ENCODE measurements at places on chromosomes 3 and 15.

DNA sequence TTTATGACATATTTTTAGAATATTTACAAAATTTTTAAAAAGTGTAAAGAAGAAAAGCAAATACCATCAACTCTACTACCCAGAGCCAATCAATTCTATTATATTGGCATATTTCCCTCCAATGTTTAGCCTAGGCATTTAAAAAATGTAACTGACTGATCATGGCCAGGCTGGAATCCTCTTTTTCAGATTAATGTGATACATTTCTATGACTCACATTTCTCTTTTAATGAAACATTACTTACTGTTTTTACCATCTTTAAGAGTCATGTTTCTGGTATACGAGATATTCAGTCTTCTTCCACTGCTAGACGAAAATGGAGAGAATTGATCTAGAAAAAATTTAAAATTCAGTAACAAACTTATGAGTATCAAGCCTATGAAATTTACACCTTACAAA, 53.4 kb upstream of the DCUN1D1 start:
- DNase-seq, result no peak

GRCh38 chr15:80183886-80184285, 31.1 kb downstream of the FAH start:
- no peak for DNase-seq

GRCh38 chr3:188510366-188510765, 356.4 kb downstream of the LPP start:
- DNase-seq, result no peak

- no peak for DNase-seq
Measured at GRCh38 chr3:124920718-124921117, 13.8 kb downstream of the MUC13 start.

DNA sequence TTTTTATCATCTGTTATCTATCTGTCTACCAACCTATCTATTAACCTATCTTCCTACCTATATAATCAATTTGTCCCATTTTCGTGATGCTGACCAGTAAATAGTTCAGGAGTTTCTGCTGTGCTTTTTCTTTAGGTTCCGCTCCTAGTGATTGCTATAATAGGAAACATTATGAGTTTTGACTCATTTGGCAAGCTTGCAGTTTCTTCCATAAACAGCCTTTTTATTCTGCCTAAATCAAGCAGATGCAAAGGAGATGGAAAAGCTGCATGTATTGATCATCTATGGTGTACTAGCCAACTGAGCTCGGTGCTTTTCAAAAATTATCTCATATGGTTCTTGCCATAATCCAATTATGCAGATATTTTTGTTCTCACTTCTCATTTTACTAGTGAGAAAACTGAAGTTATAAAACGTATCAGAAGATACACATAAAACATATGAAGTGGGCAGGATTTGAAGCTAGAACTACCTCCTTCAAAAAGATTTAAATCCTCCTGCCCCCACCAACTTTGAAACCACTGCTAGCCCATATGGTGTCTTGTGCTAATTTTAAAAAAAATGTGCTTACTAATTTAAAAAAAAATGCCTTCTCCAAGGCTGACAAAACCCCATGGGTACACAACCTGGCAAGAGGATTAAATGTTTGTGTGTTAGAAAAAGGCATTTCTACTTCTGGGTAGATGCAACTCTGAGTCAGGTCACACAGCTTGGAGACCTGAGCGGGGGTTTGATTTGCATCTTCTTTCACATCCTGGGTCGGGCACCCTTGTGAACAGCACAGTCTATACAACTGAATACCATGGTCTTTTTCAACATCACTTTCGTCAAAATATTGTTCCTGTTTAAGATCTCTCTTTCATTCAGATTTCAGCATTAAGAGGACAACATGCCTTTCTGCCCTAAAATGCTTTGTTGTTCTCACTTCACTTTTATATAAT, 267.0 kb downstream of the CHL1 start:
- peak; percentile 39 for DNase-seq

DNA sequence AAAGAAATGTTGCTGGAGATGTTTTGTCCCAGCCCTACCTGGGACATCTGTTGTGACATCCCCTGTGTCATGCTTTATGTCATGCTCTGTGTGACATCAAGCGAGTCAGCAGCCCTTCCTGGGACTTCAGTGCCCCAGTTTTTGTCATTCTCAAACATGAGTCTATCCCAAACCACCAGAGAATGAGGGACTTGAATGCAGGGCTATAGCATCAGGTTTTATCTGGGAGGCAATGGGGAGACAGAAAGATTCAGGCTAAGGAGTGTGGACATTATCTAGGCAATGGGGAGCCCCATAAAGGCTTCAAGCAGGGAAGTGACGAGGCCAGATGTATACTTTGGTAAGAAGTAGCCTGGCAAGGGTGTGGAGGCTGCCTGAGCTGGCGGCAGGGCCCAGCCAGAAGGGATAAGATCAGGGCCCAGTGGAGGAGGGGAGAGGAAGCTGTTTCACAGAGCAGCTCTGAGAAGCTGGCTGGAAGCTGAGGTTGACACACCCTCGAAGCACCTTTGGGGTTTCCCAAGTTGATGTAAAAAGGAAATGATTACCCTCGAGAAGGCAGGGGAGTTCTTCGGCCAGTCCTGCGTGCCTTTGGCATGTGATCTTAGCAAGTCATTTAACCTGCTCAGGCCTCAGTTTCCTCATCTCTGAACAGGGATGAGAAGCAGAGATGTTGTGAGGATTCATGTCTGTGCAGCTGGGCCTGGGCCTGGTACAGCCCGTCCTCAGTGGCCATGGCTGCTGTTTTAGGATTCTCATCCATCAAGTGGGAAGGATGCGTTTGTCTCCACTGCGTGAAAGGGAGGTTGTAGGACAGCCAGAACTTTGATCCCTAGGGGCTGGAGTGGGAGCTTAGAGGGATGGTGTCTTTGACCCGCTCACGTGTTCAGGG, 34.3 kb downstream of the IRAK2 start:
- peak; percentile 60 for DNase-seq

DNA sequence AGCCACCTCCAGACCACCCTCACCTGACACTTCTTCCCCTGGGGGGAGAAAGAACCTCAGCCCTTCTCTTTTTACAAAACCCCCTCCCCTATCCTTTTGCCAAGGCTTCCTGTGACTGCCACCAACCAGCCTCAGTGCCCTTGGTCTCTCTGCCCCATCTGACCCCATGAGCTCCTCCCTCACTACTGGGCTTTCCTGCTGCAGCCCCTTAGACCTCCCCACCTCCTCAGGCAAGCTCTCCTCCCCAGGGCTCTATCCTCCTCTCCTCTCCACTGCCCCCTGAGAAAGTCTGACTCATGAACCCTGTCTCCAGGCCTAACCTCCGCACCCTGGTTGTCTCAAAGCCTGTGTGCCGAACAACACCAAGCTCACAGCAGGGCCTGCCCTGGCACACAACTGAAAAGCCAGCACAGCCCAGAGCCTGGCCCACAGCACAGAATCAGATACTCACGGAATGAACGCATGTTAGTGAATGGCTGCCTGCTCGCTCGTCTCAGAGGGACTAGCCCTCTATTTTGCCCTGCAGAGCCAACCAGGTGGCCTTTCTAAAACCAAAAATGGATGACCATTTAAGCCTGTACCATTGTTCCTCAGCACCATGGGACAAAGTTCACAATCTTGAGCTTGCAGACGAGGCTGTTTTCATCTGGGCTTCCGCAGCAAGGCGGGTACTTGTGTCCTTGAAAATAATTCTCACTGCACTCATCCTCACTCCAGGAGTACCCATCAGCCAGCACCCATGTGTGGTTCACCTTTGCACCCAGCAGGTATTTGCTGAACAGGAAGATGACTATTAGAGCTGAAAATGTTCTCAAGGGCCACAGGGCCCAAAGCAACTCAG, 1.7 kb downstream of the CHDH start:
- no peak for DNase-seq

GRCh38 chr15:82810890-82811426, 1.5 kb downstream of the WHAMM start:
- DNase-seq, result no peak

DNA sequence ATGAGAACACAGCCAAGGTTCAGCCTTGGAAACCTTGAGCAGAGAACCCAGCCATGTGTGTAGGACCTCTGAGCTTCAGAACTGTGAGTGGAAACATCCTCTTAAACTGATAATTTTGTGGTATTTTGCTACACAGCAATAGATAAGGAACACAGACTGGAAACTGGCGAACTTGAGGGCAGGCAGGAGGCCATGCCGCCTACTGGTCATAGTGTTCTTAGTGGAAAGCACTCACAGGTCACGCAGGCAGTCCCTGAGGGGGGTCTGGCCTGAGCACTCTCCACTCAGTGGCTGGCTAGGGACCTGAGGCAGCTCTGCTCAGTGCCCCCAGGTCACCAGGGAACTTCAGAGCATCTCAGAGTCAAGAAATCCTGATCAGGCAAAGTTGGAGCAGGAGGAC, 9.7 kb upstream of the XIRP1 start:
- DNase-seq, result no peak

DNA sequence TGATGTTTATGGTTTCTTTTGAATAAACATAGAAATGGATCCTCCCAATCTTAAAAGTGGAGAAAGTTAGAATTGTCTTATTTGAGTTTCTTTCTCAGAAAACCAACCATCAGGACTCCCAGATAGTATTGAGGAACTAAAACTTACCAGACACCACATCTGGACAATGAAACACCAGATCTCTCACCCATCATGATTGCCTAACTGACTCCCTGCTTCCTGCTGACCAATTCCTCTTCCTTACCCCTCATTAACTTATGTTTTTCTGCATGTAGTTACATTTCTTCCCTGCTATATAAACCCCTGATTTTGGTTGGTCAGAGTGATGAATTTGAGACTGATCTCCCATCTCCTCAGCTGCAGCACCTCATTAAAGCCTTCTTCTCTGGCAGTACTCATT, 242.0 kb upstream of the SETMAR start:
- DNase-seq, result no peak

DNA sequence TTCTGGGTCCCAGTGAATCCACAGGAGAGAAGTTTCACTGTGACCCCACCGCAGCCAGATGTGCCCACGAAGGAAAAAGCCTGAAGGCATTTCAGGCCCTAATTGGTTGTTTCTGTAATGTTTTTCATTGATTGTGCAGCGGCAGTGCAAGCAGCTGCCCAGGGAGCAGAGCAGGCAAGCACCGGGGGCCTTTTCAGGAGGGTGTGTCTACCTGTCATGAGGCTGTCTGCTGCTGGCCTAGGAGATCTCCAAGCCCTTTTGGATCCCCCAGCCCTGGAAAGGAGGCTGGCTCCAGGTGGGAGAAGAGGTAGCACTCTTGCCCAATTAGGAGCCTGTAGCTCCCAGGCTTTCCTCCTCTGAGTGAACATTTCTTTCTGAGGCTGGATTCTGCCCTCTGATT, 108.8 kb downstream of the EPHB1 start:
- DNase-seq, result no peak

GRCh38 chr3:197487911-197488391, 67.8 kb downstream of the BDH1 start:
- no peak for DNase-seq

- no peak for DNase-seq
Measured at GRCh38 chr3:67361323-67361722, 293.1 kb downstream of the SUCLG2 start.

GRCh38 chr15:31274496-31275330, 51.9 kb upstream of the KLF13 start:
- DNase-seq, result no peak

GRCh38 chr3:33717616-33717865, 513 bp downstream of the CLASP2 start:
- DNase-seq, result no peak

GRCh38 chr15:54571576-54571975, 593.3 kb downstream of the UNC13C start:
- DNase-seq, result no peak

DNA sequence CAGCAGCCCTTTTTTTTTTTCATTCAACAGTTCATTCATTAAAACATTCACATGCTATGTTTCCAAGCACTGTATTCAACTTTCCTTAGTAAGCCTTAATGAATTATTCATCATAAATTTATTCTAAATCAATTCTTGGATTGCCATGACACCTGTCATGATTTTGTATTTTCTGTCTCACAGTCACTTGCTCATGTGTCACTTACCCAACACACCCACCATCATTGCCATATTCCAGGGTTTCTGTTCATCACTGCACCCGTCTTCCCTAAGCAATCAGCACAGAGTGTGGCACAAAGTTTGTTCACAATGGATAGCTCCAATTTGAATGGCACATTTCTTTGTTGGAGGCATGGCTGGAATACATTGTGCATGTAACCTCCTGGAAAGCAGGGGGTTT, 27.2 kb downstream of the CPNE4 start:
- DNase-seq, result no peak

DNA sequence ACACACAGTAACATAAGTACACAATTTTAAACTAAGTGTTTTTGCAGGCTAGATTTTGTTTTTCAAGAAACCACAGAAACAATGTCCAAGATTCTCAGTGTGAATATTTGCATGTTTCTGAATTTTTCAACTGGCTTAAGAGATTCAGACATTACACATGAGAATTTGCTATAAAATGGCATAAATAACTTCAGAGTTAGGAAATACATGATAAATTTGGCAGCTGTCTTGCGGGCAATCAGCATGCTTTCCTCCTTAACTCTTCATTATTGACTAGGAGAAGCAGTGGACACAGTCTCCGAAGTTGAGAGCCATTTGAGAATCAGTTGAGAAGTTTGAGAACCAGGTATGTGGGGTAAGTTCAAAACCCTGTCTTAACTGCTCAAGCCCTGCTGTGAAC, 625.6 kb upstream of the SGO1 start:
- DNase-seq, result no peak

DNA sequence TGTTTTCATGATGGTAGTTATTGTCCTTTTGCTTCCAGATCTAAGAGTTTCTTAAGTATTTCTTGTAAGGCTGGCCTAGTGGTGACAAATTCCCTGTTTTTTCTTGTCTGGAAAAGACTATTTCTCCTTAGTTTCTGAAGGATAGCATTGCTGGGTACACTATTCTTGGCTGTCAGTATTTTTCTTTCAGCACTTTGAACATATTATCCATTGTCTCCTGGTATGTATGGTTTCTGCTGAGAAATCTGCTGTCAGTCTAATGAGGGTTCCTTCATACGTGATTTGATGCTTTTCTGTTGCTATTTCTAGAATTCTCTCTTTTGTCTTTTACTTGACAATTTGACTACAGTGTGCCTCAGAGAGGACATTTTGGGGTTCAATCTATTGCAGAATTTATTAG, 134.3 kb downstream of the CGGBP1 start:
- DNase-seq, result no peak

- no peak for DNase-seq
Measured at GRCh38 chr3:26205475-26205874, 415.6 kb downstream of the OXSM start.
